ENCODE measurements at places on chromosomes 5 and 9.

GRCh38 chr9:10238087-10238486 lies 374.7 kb downstream of the PTPRD start:
- DNase-seq = no peak

- no peak for DNase-seq
Measured at GRCh38 chr5:144433893-144434292, 263.2 kb downstream of the KCTD16 start.

DNA sequence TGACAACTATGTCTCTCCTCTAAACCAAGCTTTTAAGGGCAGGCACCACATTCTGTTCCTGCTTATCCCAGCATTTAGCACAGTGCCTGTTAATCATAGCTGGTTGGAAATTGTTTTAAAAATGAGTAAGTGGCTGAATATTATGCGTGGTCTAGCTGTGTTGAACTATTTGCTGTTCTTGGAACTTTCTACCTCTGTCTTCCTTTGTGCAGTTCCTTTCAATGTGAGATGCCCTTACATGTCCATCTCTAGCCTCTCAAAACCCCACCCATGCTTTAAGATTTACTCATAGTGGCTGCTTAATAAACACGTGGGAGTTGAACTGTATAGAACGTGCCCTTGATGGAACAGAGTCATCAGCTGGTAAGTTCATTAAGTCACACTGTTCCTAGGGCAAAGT lies 34.5 kb downstream of the C9orf57 start:
- DNase-seq = no peak

- no peak for DNase-seq
Measured at GRCh38 chr9:135130207-135130976, 42.9 kb downstream of the OLFM1 start.

DNA sequence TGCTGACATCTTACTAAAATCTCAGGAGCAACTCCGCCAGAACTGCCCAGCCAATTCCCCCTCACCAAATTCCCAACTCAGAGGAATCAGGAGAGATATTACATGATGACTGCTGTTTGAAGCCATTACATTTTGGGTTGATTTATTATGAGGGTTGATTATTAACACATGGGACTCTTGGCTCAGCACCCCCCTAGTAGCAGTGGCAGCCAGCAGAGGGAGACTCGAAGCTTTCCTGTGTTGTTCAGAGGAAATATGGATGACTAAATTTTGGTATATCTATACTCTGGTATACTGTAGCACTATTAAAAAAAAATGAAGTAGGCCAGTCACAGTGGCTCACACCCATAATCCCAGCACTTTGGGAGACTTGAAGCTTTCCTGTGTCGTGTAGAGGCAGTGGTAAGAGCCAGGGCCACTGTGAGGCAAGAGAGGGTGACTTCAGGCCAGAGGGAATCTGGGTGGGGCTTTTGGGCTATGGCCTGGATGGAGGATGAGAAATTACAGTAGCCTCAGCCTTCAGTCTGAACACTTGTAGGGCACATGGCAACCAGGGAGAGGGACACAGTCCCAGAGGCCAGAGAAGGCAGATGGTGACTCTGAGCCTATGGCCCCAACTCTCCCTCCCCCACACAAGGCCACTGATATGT lies 111.4 kb downstream of the LHX2 start:
- no peak for DNase-seq

GRCh38 chr5:172347496-172348052 lies 64.0 kb upstream of the UBTD2 start:
- DNase-seq = no peak

GRCh38 chr9:122099271-122099869 lies 6.3 kb upstream of the TTLL11 start:
- DNase-seq = peak; percentile 29

DNA sequence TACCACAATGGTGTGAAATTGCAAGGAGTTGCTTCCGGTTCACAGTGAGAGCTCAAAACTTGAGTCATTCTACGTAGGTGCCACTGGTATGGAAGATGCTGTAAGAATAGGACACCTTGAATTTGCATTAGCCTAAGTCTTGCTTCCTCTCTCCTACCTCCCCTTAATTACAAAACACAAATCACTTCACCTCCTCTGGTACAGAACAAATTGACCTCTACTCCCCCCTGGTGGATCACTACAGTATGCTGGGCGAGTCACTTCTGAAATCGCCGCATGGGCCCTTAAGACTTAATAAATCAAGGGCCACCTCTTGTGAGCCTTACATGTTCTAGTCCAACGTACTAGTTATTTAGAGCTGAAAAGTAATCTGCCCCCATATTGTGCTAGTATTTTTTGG lies 145.3 kb upstream of the SMARCA2 start:
- no peak for DNase-seq

- DNase-seq = no peak
Measured at GRCh38 chr9:127102176-127102575, 20.3 kb downstream of the ANGPTL2 start.

GRCh38 chr5:98880598-98880997 lies 48.2 kb downstream of the CHD1 start:
- no peak for DNase-seq

- DNase-seq = no peak
Measured at GRCh38 chr5:85813146-85813545, 804.6 kb upstream of the COX7C start.

- no peak for DNase-seq
Measured at GRCh38 chr5:115600766-115601165, 1.5 kb downstream of the TICAM2 start.

DNA sequence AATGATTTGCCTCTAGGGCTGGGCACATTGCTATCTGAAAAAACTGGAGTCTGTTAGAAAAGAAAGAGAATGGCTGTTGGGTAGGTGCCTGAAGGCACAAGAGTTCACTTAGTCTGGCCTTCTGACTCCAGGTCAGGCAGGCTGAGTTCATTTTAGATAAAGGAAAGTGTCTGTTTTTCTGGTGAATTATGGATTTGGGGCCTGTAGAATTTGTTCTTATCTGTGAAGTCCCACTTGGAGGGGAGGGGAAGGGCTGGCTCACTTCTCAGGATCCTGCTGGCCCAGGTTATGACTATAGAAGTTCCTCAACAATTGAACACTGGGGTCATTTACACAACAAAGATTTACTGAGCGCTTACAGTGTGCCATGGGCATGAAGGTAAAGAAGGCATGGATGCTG lies 11.5 kb upstream of the SEPTIN8 start:
- DNase-seq = no peak

DNA sequence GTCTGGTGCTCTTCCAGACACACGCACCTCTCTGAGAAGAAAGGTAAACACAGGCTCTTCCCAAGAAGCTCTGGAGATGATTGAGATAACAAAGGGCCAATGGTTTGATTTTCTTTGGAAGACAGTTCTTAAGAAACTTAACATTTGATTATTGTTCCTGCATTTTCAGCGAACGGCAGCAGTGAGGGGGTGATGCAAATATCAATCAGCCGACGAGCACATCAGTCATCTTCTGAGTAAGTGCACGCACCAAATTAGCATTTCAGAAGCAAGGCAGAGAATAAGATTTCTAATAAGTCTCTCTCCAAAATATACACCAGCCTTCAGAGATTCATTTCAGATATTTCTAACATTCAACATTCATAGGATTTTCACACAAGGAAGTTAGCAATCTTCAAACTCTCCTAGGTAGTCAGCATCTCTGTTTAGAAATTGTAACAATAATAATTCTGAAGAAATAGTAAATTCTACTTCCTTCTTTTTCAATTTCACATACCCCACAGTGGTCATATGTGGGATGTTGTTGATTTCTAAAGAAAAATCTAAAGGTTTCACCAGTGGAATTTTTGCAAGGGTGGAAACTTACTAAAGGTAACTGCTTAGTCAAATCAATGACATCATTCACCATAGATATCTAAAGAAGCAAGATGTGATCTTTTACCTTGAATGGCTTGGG lies 250.3 kb downstream of the SEC61B start:
- no peak for DNase-seq

GRCh38 chr5:81192373-81192750 lies 40.8 kb upstream of the CKMT2 start:
- no peak for DNase-seq

DNA sequence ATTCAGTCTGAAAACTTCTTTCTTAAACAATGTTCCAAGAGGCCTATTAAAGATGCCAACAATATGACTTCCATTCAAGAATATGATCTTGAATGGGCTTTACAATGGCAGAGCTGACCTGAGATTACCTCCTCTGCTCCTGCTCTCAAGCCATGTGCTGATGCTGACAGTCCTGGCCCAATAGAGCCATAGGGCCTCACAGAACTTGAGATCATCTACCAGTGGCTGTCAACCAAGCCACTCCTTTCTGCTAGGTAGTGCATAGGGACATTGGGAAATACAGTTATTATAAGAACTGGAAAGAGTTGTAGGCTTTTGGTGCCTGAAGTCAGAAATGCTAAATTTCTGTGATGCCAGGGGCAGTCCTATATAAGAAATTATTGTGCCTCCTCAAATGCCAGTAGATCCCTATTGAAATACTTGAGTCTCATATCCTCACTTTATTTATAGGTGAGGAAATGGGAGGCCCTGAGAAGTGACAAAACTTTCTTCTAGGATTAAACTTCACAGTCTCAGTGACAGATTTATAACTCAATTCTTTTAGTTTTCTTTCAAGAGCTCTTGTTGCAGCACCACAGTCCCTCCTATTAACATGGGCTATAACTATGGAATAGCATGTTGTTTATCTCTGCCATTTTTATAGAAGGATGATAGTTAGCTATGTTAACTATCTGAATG lies 10.9 kb downstream of the GHR start:
- DNase-seq = no peak

DNA sequence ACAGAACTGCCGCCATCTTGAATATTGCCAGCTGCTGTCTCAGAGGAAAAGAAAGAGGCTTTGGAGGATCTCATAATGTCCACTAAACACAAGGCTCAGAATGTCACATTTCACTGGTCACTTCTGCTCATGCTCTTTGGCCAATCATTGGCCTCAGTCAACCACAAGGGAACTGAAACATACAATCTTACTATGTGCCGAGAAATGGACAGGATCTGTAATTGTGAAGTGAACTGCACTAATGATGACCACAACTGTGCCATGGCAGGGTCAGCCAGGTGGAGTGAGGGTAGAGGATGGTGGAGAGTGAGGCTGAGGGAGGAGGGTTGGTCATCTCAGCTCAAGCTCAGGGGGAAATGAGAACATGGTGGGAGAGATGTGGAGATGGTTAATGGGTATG lies 32.8 kb downstream of the GDNF start:
- DNase-seq = no peak

DNA sequence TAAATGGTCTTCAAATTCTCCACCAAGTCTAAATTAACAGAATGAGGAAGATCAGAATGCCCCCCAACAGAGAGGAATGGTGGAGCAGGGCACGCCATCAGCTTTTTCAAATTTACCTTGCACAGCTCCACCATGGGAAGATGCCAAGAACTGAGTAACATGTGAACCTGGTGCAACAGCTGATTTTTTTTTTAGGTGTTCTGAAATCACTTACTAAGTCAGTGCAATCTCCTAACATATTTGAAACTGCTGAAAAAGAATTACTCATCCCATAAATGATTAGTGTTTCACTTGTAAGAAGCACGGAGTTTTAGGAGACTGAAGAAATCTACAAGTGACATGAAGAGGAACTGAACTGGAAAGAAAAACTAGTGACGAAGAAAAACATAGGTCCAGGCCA lies 5.1 kb downstream of the TMEM245 start:
- DNase-seq = no peak

DNA sequence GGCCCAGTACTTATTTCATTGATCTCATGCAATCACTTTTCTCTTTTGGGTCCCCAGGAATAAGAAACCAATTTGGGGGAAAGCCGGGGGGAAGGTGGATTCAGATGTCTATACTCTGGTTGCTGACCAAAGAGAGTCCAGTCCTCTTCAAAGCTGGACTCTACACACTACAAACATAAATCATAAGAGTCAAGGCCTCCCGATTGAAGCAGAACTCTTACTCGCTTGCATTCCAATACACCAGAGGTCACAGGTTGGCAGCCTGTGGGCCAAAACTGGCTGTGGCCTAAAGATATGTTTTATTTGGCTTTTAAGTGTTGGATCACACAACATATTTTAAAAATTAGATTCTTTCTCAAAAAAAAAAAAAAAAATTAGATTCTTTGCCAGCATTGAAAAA lies 311.4 kb upstream of the MSX2 start:
- no peak for DNase-seq

DNA sequence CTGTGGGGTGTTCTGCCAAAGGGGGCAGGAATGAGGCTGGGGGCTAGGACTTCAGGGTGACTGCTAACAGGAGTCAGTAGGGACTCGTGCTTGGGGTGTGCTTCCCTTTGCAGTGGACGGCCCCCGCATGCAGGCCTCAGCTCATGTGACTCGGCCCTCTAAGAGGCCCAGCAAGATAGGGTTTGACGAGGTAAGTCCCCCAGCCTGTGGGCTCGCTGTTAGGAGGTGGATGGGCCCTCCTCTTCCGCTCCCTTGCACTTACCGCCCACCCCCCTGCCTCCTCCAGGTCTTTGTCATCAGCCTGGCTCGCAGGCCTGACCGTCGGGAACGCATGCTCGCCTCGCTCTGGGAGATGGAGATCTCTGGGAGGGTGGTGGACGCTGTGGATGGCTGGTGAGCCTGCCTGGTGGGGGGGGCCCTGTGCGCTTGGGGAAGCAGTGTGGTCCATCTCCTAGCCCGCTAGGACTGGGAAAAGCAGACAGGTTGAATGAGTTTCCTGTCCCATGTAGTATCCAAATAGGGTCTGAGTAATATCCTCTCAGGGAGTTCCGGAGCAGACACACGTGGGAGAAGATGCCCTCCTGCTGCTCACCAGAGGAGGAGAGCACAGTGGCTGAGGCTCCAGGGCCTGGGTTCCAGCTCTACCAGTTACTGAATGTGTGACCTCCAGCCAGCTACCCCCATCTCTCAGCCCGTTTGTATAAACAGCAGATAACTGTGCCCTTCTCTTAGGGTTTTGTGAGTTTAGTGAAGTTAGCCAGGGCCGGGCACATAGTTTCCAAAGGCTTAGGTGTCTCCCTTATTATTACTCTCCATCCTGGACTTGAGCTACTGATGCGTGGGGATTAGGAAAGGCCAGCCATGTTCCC lies 8.2 kb downstream of the CERCAM start:
- no peak for DNase-seq

GRCh38 chr5:107376546-107377276 lies 294.0 kb downstream of the EFNA5 start:
- DNase-seq = no peak

DNA sequence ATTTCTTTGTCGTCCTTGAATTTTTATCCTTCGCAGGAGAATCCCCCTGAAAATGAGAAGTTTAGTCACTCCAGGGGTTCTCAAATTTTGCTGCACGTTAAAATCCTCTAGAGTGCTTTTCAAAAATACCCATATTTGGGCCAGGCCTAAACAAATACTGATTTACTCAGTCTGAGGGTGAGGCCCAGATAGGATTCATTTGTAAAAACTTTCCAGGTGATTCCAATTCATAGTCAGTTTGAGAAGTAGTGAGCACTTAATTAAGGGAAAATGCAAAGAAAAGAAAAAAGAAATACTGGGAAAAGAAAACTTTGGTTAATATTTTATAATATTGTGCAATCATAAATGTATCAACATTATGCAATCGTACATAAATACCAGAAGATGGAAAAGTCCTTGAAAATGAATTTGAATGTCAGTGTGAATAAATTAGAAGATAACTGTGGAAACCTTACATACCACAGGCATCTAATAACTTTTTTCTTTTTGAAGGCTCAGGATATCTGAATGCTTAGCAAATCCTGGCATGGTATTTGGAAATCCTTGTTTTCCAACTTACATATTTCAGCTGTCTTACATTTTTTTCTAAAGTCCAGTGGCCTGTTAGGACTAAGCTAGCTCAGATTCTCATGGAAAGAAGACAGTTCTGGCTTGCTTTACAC lies 116.5 kb upstream of the DAPK1 start:
- no peak for DNase-seq

Data from activated CD8-positive, alpha-beta memory T cell treated with anti-CD3 and anti-CD28 coated beads for 1 hour (primary cell).